ENCODE measurements at places on chromosomes 3 and 15.

GRCh38 chr15:51382787-51383186 lies 41.3 kb downstream of the GLDN start:
- peak; percentile 57 for DNase-seq

DNA sequence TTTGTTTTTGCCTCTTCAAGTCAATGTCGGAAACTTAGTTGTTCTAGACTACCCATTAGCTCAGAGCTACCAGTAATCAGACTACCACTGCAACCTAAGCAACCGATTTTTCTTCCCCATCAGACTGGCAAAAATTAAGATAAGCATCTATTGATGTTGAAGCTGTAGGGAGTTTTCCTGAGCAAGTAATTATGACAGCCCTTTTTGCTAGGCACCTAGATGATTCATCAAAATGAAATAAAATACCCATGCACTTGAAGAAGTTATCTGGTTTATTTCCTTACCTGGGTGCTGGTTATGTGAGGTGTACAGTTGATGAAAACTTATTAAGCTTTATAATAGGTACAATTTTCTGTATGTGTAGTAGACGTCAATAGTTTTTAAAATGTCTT lies 554 bp upstream of the COMMD4 start:
- DNase-seq = no peak

DNA sequence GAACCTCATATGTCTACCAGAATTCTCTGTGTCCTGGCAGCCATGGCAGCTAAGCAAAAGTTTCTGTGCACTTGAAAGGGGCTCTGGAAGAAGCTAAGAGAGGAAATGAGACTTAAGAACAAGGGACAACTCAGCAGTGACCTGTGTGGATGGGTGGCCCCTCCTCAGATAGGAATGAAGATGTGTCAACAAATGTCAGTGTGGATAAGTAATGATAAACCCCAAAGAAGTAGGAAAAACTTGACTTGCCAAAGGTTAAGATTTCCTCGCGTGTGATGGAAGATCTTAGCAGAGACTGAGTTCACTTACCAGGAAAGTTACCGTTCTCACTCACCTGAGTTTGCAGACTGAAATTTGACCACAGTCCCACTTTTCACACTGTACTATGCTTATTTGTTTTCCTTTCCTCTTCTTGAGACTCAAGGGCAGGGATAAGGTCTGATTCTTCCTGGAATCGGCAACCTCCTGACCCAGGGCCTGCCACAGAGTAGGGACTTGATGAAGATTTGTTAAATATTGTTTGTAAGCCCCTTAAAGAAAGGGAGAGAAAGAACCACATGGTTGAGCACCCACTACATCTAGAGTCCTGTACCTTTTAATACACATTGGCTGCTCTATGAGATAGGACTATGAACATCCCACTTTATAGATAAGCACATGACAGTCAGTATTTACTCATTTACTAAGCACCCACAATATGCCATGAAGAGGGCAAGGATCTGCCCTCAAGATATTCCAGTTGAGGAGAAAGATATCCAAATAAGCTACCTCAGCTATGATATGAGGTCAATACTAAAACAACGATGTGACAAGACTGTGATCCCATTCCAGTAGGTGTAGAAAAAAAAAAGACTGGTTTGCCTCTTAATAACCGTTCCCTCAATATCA lies 7.3 kb upstream of the HRH1 start:
- DNase-seq = no peak

- no peak for DNase-seq
These were observed 74.4 kb upstream of the MFGE8 start for GRCh38 chr15:88987591-88987933.

GRCh38 chr15:31545257-31545656 lies 218.6 kb downstream of the KLF13 start:
- no peak for DNase-seq

GRCh38 chr3:70853161-70853944 lies 540.9 kb upstream of the MDFIC2 start:
- no peak for DNase-seq

GRCh38 chr3:116618930-116619329 lies 90.6 kb upstream of the TUSC7 start:
- no peak for DNase-seq

DNA sequence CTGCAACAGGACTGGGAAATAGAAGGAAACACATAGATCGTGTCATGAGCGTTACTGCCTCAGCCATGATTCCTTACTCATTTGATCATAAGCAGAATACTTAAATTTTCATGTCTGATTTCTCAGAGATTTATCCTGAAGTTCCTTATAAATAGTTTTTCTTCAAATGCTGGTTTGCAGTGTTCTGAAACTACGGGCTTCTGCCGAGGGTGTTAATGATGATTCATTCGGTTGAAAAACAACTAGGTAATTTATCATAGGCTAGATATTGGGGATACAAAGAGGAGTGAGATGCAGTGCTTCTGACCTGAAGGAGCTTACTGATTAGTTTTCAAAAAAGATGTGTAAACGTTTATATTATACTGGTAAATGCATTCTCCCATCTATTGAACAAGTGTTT lies 428.9 kb downstream of the NLGN1 start:
- DNase-seq = no peak

- DNase-seq = no peak
These were observed 50.0 kb upstream of the ADPGK start for GRCh38 chr15:72833561-72833960.

GRCh38 chr3:172444821-172445220 lies 3.4 kb downstream of the GHSR start:
- DNase-seq = no peak

DNA sequence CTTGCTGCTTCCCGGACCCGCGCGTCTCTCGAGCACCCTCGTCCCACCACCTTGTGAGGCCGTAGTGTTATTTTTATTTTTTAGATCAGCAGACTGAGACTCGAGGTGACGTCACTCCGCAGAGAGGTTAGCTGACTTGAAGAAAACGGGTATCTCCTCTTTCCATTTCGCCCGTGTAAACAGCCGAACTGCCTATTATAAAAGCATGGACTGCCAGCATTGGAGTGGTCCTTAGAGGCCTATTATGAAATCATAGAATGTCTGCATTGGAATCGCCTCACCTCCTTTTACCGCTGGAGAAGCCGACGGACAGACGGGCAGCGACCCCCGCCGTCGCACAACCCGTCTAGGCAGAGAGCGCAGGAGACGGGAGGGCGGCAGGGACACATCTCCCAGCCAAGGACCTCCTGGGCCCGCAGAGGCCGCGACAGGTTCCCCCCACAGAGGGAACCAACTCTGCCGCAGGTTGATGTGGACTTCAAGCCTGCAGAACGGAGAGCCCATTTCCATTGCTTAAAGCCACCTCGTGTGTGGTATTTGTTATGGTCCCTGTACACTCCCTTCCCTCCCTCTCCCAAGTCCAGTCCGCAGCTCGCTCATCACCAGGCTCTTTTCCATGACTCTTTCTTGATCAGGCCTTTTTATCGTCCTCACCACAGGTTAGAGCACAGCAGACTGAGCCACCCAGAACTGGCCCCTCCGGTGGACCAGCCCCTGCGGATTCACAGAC lies 540 bp upstream of the PPP1R2 start:
- peak; percentile 72 for DNase-seq

DNA sequence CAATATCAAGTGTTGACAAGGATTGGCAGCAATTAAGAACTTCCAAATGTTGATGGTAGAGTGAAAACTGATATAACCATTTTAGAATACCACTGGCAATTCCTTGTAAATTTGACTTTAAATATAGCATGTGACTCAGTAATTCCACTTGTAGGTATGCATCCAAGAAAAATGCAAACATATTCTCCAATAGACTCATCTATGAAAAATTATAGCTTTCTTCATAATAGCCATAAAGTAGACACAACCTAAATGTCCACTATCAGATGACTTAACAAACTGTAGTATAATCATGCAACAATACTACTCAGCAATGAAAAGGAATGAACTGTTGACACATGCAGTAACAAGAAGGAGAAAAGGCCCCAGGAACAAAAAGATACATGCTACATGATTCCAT lies 988.1 kb downstream of the FHIT start:
- DNase-seq = no peak

DNA sequence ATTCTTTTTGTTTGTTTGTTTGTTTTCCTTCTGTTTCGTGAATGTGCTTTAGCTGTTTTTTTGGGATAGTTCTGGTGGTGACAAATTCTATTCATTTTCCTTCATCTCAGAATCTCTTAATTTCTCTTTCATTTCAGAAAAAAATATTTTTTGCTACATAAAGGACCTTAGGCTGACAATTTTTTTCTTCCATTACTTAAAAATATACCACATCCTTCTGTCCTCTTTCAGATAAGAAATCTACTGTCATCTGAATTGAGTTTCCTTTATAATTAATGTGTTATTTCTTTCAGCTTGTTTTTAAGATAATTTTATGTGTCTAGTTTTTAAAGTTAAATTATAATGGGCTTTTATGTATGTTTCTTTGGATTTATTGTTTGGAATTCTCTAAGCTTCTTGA lies 47.6 kb downstream of the IL16 start:
- no peak for DNase-seq

DNA sequence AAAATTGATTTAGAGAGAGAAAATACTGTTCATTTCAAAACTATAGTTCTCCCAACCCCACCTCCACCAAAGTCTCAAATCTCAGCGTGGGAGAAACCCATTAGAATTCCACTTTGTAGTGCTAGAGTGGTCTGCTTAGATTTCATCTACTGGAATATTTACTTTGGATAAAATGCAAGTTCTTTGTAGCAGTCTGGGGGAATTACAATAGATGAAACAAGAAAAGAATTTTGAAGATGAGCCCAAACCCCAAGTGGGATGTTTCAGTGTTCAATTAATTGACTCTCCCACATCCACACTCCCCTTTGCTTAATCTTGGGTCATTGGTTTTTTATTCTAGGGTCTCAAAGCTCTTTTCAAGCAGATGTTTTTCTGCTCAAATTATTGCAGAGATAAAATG lies 97.8 kb downstream of the RPL22L1 start:
- no peak for DNase-seq

GRCh38 chr3:190269101-190269500 lies 53.1 kb downstream of the CLDN1 start:
- DNase-seq = no peak

DNA sequence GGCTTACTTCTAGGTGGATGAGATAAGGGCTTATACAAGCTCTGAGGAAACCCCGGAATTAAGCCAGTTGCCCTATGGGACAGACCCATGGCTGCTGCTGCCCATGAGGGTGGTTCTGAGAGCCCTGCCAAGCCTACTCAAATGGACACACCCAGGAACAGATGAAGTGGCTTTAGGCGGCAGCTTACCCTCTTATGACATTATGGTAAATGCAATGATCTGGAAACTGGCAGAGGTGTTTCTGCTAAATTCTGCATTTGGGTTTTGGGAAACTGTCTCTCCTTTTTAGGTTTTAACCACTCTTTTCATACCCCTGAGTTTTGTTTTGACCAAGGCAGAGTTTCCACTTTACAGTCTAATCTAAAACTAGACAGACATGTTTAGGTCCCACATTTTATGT lies 9.0 kb upstream of the ZBED2 start:
- no peak for DNase-seq

GRCh38 chr3:110687138-110687537 lies 384.5 kb upstream of the NECTIN3 start:
- no peak for DNase-seq

DNA sequence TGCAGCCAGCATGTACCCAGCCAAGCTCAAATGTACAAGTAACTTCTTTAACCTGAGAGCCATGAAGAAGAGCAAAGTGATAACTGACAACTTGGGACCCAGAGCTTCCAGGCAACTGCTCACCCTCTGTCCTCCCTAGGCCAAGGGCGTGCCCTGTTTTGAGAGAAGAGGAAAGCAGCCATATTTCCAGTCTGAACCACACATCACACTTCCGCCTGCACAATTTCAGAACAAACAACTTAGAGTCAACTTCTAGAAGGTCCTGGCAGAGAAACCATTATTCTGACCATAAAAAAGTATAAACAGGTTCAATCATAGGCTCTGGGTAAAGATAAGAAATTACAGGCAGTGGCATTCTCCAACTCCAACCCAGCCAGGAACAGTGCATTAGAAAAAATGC lies 50.1 kb downstream of the ITGB5 start:
- no peak for DNase-seq

- DNase-seq = no peak
These were observed 105.6 kb downstream of the MYLK start for GRCh38 chr3:123778525-123778924.
